ENCODE measurements at places on chromosomes 11 and 22.

- peak; percentile 87 for DNase-seq
These were observed at the start of gene GCAT for GRCh38 chr22:37807410-37808293. Gene GCAT, plus strand, starts transcription at chr22:37807934. Its CDS starts 34 bp downstream, at chr22:37807968.

DNA sequence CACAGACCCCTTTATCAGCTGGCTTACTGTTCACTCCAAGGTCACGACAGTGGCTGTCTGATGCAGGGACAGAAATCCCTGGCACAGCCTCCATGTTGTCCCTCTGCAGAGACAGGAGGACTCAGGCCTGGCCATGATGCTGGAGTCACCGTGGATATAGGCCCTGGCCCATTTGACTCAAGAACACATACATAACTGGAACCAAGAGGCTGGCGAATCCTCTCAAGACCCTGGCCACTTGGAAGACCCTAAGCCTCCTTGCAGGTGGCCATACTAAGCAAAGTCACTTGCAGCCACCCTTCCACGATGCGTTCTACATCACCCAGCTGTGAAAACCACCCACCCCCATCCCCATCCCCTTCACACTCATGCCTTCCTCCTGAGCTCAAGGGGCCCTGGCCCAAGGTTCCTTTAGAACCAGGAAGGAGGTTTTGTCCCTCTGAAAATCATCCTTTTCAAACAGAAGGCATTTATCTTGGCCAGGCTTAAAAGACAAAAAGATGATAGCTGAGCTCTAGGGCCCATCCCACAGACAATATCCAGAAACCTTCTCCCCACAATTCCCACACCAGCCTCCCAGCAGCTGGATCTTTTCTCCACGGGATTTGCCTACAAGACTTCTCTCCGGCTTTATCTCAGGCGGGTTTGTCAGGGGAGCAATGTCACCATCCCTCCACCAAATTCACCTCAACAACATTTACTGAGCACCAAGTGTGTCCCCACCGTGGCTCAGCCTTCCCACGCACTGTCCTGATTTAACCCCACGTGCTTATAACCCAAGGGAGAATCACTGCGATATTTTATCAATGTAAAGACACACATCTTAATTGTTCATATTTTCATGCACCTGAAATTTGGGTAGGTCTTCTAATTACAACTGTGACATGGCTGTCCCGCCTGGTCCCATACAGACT, 123.4 kb upstream of the SERPIND1 start:
- no peak for DNase-seq

- DNase-seq: no peak
These were observed 46.1 kb upstream of the PRDM11 start for GRCh38 chr11:45100339-45100738.

- no peak for DNase-seq
These were observed 71.1 kb downstream of the NCAPD3 start for GRCh38 chr11:134152696-134153095.

DNA sequence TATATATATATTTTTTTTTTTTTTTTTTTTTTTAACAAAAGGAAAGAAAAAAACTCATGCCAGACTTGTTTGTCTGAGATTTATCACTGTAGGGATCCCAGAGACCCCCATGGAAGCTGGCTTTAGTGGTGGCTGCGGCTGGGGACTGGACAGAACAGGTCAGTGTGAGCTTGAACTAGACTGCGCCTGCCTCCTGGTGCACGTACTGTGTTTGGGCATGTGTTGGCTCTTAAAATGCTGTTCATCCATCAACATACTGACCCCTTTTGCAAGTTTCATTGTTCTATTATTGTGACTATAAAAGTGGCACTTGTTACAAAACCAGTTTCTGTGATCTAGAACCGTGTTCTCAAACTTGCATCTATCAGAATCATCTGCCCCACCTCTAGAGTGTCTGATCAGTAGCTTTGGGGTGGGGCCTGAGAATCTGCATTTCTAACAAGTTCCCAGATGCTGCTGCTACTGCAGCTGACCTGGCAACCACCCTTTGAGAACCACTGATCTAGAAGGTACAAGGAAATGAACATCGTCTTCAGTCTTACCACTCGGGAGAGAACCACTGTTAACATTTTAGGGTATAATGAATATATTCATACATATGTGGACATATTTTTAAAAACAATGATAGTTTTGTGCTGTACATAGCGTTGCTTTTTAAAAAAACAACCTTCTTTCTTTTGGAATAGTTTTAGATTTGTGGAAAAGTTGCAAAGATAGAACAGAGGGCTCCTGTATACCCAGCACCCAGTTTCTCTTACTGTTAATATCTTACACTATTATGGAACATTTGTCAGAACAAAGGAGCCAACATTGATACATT, 54.0 kb downstream of the ZNRF3 start:
- no peak for DNase-seq

- no peak for DNase-seq
These were observed 38.5 kb upstream of the GLYATL1 start for GRCh38 chr11:58900479-58901420.

GRCh38 chr11:76424379-76424778, 20.4 kb upstream of the EMSY start:
- DNase-seq: no peak

DNA sequence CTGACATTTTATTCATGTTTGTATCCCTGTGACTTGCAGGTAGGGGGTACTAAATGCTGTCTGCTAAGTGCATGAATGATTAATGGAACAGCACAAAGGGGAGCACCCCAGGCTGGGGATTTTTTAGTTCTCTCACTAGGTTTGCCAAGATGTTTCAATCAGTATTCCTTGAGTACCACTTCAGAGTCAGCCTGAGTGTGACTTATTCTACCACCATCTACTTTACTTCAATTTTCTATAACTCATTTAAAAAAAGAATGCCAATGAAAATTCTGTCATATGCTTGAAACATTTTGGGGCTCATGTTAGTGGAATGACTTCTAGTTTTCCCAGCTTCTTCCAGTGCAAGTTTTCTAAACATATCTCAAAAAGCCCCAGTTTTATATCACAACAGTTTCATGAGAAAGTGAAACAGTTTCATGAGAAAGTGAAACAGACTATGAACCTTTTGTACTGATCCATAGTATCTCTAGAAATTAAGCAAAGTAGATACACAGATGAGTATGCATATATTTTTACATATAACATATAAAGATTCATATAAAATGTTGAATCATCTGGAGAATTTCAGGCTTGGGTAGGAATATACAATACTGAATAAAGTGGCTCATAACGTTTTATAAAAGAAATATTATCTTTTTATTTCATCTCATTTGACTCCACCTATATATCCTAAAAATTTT, 252.4 kb downstream of the GRM5 start:
- no peak for DNase-seq

DNA sequence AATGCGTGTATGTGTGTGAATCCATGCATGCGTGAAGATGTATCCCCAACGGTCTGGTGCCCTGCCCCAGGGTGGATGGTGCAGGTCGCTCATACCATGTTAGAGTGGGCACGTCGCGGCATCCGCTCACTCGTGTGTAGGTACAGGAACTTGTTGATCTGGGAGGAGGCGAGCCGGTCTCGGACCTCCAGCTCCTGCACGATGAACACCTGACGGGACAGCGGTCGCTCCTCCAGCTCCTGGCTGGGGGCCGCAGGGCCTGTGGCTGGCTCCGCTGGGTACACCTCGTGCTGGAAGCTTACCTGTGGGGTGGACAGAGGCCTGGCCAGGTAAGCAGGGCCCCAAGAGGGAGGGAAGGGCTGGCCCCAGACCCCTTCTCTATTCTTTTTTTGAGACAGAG, 18.5 kb downstream of the ATG2A start:
- no peak for DNase-seq

DNA sequence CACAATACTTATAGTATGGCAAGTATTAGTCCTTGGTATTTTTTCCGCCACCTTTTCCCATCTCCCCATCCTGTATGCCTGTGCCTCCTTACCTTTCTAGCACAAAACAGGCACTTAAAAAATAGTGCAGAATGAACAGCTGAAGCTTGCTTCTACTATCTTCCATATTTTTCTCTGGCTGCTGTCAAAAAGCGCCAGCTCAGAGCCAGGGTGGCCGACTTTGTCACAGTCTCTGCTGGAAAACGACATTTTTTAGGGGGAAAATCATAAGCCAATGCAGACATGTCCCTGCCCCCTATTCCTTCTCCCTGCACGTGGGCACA, 26.5 kb upstream of the ROBO3 start:
- DNase-seq: no peak

DNA sequence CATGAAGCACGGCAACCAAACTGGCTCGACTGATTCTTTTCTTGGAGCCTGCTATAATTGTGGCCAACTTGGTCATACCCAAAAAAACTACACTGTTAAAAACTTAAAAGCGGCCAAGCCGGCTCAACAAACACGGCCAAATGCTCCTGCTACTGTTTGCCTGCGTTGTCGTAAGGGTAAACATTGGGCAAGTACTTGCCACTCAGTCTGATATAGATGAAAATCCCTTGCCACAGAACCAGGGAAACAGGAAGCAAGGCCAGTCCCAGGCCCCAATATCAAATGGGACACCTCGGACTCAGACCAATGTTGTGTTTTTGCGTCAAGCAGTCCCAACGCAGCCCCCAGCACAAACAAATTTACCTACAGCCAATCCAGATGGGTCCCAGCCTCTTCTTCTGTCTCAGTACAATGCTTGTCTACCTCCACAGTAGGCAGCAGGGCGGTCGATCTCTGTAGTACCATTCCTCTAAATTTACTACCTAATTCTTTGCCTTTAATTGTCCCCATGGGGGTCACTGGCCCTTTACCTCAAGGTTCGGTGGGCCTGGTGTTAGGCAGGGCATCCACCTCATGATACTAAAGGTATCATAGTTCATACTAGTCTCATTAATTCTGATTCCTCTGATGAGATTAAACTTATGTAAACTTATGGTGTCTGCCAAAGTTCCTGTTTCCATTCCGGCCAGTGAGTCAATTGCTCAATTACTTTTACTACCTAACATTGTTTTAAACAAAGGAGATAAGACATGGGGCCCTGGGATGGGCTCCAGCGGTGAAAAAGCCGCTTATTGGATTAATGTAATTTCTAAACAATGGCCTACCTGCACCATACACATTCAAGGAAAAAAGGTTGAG, 3.7 kb upstream of the COMT start:
- DNase-seq: no peak

GRCh38 chr11:64208796-64209562, 2.5 kb downstream of the FERMT3 start:
- DNase-seq: no peak

DNA sequence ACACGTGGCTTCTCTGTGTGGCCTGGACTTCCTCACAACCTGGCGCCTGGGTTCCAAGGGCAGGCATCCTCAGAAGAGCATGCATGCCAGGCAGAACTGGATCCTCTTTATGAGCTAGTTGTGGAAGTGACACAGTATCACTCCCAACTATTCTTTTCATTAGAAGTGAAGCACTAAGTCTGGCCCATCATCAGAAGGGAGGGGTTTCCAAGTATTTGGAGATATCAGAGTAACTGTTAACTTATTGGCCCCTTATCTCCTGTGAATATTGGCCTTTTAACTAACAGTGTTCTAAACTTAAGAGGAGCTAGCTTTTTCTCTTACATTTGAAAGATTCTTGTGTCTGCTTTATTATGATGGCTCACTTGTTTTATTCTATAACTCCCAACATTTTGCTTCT, 35.5 kb downstream of the FDX1 start:
- no peak for DNase-seq

- peak; percentile 18 for DNase-seq
These were observed 31.6 kb downstream of the BRSK2 start for GRCh38 chr11:1421291-1421690.

- DNase-seq: no peak
These were observed 109.2 kb upstream of the GAL start for GRCh38 chr11:68575025-68575665.

DNA sequence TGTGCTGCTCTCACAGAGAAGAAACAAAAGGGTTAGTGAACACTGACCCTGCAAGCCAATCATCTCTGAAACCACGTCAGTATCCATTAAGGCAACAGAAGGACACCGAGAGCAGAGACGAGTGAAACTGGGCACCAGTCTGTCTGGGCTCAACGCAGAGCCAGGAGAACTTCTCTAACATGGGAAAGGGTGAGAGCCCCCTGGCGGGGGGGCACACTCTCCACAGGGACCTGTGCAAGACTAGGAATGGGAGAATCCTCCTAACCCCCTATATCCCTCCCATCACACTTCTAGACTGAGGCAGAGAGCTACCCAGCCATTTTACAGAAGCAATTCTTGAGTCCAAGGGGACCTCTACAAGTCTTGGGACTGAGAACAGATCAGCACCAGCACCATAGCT, 285.8 kb downstream of the SOX6 start:
- no peak for DNase-seq

- peak; percentile 22 for DNase-seq
These were observed 22.7 kb upstream of the ACER3 start for GRCh38 chr11:76837696-76838677.

GRCh38 chr11:94834911-94835593, 66.9 kb downstream of the AMOTL1 start:
- no peak for DNase-seq

DNA sequence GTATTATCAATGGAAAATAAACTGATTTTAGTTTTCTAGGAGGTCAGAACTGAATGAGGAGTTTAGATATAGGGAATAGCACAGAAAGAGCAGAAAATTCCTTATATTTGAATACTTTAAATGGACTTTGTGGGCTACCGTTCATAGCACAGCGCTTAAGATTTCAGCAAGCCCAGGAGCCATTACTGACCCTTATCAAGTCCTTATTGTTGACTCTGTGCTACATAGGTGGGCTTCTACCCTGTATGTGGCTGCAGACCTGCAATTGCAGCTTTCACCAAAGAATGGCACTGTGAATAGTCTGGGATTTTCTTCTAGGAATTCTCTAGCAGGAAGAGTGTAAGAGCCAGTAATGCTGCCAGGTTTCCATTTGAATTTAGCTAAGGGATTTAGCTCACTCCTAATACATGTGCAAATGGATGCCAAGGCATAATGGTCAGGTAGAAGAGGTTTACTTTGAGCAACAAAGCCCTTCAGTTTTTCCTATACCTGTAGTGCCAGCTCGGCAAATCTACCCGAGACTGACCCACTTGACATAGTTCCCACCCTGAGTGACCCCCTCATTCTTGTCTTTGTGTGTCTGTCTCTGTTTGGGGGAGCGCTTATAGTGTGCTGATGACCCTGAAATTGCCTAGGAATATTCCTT, 42.5 kb upstream of the DLAT start:
- DNase-seq: no peak

DNA sequence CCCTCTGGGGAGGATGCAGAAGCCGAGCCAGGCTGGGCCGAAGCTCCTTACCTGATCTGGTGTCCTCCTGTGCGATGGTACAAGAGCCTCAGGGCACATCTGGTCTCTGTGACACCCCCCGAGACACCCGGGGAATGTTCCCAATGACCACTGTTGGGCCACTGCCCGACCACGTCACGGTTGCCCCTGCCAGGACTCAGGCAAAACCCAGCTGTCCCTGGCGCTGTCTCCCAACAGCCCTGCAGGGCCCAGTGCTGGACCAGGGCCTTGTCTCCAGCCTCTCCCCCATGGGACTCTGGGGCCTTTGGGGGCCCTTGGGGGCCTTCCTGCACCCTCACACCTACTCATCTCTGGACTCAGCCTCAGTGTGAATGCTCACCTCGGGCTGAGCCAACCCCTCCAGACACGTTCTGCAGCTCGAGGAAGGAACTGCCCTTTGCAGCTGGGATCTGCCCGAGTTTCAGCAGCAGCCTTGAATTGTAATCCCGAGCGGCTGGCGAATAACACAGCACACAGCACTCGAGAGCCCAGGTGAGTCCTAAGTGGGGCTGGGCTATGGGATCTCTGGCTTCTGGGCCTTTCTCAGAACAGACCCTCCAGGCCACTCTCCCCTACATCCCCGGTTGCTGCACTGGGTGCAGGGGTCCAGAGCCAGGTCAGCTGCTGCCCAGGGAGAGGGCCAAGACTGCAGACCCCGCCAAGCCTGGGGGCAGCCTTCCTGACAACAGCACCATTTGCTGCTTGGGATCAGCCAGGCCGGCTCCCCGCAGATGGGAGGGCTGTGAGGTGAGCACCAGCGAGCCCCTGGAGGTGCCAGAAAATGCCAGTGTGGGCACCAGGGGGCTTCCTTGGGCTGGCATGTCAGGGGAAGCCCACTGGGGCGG, 39.8 kb downstream of the RTN4R start:
- no peak for DNase-seq
